NCI-H1436 (cell line): ENCODE measurements at places on chromosomes 2 and 18.
A peak's percentile ranks its signal among the peaks of the same experiment; 100 is the strongest.

GRCh38 chr2:217636578-217636977, 366.2 kb downstream of the TNS1 start:
- DNase-seq: no peak

- DNase-seq: no peak
These were observed 755.7 kb upstream of the HS6ST1 start for GRCh38 chr2:129074298-129074920.

GRCh38 chr2:109645412-109646184, 31.4 kb downstream of the SOWAHC start:
- no peak for DNase-seq

DNA sequence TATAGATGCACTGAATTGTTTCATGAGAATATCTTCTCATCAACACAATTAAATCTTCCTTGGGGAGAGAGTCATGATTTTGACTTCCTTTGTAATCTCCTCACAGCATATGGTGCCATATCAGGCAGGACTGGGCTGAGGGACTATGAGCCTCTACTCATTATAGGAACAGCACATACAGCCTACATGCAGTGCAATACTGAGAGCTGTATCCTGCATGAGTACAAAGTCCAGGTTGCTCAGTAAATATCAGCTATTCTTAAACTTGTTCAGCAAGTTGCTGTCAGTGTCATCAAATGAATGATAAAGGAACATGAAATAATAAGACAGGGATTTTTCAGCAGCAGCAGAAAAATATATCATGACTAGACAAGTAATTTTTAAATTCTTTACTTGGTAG, 10.8 kb downstream of the DLGAP1 start:
- DNase-seq: no peak

DNA sequence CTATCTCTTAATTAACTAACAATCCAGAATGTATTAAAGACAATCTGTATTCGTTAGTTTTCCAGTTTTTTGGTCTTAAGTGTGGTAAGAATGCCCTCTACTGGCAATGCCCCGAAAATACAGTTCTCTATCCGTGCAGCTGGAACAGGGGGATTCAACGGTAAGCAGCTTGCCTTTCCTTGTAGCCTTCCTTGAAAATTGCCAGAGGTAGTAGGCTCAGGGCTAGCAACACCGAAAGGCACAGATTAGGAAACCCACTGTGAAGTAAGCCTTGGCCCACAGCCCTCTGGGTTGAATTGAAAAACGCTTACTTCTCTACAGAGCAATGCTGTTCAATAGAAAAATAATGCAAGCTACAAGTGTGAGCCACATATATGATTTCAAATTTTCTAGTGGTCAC, 17.1 kb upstream of the VPS4B start:
- peak; percentile 42 for DNase-seq

DNA sequence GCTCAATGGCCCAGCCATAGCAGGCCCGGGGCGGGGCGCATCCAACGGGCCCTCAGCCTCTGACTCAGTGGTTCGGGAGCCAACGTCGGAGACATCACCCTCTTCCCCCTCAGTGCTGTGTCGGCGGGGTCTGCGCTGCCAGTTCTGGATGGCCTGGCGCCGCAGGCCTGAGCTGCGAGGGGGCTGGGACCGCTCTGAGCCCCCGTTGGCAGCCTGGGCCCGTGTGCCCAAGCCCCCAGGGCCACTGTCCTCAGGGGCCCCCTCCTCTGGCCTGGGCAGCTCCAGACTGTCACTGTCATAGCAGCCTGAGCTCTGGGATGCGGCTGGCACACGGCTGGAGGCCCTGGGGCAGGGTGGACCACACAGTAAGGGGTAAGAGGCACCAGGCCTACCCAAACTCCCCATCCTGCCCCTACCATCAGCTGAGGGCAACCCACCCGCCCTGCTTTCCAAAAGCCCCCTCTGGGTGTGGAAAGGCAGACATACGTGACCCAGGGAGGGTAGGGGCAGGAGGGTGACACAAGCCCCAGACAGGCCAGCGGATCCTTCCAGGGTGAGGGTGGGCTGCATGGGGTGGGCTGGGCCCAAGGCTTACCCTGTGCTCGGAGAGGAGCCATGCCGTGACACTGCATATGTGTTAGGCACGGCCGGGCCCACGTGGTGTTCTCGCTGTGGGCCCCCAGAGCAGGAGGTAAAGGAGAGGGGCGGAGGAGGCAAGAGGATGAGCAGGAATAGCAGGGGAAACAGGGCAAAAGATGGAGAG, 18.8 kb downstream of the FBXO41 start:
- no peak for DNase-seq

DNA sequence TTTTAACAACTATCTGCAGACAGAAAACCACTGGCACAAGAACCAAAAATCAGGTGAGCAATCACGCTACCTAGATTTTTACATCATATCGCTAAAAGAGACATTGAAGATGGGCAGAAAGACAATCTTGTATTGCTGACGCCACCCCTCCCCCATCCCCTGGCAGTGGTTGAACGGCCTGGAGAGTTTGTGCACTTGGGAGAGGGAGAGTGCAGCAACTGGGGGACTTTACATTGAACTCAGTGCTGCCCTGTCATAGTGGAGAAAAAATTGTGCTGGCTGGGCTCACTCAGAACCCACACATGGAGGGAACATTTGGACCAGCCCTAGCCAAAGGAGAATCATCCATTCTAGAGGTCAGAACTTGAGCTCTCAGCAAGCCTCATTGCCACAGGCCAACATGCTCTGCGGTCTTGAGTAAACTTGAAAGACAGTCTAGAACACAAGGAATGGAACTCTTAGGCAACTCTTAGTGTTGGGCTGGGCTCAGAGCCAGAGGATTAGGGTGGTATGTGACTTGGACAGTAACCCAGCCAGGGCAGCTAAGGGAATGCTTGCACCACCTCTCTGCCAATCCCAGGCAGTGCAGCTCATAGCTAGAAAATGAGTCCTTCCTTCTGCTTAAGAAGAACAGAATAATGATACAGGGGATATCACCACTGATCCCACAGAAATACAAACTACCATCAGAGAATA, 220.0 kb upstream of the CYP26B1 start:
- DNase-seq: no peak

DNA sequence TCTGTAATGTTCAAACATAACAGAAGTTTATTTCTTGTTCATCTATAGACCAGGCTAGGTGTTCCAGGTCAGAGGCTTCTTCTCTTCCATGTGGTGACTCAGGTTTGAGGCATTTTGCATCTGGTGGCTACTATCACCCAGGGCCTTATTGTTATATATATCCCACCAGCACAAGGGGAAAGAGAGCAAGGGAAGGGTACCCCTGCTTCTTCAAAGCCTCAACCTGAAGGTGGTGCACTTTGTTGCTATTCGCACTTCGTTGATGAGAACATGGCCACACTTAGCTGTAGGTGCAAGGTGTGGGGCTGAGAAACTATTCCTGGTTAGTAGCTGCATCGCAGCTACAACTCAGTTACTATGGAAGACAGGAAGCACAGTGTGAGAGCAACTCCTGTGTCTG, 27.4 kb upstream of the SLC3A1 start:
- DNase-seq: no peak

DNA sequence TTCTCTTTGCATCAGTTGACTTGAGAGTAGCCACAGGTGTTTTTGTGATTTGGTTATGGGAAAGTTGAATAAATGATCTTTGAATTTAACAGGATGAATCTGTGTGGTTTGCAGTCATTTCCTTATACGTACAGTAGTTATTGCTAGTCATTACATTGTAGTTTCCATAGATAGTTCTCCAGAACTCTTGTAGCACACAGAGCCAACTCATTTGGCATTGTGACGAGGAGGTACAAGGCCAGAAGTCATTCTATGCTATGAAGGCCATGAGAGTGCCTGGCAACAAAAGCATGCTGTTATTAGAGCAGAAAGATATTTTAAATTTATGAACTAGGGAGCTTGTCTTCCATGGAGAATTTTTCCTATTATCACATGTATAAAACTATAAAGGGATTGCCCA, 973.0 kb upstream of the CHAC2 start:
- DNase-seq: no peak

DNA sequence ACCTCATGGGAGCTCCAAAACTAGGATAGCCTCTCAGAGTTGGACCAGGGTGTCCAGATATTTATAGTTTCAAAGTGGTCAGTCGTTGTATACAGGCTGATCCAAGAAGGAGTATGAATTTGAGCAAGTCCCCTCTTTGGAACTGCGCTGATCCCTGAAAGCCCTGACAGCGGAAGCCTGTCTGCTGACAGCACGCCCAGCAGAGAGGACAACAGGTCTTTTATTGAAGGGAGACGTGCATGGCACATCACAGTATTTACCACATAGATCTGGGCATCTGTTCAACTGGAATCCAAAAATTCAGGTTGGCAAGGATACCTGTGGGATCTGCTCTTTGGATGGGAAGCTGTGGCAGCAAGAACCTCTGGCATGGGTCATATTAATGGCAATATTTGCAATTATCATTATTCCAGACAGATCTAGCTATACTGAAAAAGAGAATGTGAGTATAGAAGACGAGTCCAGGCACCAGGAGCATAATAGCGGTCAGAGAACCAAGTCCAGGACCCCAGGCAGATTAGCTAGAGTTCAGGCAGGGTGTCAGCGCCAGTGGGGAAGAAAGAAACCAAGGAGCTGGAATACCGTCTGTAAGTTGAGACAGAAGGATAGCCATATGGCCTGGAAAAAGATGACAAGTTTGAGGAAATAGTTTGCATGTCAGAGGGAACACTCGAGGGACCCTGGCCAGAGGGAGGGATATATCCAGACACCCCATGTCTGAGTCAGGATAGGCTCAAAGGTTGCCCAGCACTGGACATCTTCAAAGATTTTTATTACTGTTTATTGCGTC, 260.4 kb upstream of the FANCL start:
- DNase-seq: no peak

GRCh38 chr18:56235481-56236013, 402.8 kb downstream of the TXNL1 start:
- no peak for DNase-seq

- peak; percentile 13 for DNase-seq
These were observed 559.3 kb upstream of the PIK3C3 start for GRCh38 chr18:41395695-41396094.

DNA sequence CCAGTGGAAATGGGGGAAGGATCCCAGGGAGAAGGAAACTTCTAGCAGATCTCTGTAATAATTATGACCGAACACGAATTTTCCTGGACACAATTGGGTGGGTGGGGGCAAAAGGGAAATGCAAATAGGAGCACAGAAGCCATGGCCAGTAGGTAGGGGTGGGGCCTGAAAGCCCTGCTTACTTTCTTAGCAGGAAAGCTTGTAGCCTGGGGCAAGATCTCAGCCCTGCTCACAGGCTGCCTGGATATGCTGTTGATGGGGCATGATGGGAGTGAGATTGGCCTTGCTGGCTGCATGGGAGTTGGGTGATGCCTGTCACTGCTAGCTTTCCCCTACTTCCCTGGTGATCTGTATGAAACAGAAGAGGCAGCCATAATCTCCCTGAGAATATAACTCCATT, 45.9 kb upstream of the SPOPL start:
- DNase-seq: no peak

- DNase-seq: no peak
These were observed 9.0 kb downstream of the DAW1 start for GRCh38 chr2:227880460-227880859.

- no peak for DNase-seq
These were observed 592.3 kb downstream of the THSD7B start for GRCh38 chr2:137357634-137358033.

DNA sequence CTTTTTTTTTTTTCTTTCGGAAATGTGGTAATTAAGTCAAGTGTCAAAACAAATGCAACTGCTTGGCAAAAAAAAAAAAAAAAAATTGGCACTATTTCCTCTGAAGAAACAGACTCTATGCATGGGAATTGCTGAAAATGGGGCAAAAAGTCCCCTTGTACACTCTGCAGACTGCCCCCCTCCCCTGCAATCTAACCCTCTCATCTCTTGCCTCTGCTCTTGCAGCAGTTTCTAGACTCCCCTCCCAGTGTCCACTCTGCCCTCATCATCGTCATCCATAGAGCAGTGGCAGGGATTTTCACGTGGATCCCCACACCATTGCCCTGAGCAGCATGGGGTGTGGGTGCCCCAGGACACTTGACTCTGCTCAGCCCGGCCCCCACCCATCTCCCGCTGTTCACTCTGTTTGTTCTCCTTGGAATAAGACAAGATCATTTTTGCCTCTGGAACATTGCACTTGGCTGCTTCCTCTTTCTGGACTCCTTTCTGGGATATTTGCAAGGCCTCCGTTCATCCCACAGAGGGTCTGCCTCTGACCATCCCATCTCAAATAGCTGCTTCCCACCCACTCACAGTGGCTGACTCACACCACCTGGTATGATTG, 213.9 kb downstream of the ACKR3 start:
- no peak for DNase-seq

DNA sequence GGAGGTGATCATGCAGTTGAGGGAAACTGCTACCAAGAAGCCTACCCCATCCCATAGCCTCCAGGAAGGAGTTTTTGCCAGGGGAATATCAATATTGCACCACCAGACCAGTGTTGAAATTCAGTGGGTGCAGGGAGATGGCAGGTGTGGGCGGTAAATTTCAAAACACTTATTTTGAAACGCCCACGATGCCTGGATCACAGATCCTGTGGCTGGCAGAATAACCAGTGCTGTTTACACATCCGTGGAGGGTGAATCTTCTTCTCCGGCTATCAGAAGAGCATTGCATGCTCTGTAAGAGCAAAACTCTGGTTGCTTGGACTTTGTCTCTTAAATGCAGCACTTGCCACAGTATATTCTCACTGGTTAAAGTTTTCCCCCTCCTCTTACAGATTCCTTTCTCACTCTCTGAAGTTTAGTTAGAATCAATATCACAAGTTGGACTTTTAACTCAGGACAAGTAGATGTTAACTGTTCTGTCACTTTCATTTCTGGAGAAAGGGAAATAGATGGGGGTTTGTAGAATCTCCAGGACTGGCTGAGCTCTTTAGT, 70.5 kb upstream of the ZCCHC2 start:
- no peak for DNase-seq

- DNase-seq: no peak
These were observed 3.4 kb downstream of the NAGK start for GRCh38 chr2:71071681-71072398.

DNA sequence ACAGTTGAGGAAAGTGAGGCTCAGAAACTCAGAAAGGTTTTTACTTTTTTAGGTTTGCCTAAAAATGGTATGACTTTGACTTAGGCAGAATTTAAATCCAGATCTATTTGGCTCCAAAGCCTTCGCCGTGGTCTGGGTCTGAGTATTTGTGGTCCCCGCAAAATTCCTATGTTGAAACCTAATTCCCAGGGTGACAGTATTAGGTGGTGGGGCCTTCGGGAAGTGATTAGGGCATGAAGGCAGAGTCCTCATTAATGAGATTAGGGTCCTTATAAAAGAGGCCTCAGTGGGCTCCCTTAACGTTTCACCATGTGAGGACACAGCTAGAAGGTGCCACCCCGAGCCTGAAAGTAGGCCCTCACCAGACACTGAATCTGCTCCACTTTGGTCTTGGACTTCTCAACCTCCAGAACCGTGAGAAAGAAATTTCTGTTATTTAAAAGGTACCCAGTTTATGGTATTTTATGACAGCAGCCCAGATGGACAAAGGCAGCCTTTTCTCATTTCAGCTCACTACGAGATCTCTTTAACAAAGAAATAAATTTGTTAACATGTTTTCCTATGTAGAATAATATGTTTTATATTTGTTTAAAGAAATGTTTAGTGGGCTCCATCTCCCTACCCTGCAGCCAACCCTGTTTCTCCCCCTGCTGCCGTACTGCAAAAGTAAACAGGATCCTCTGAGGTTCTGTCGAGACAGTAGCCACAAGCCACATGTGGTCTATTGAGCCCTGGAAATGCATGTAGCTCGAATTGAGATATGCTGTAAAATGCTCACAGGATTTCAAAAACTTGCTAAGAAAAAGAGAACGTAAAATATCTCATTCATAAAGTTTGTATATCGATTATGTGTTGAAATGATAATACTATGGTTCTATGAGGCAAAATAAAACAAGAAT, 80.6 kb downstream of the MOGAT1 start:
- DNase-seq: no peak

GRCh38 chr2:122096761-122097160, 341.3 kb downstream of the TSN start:
- DNase-seq: no peak
